ENCODE measurements at places on chromosomes 13 and 19.
A peak's percentile ranks its signal among the peaks of the same experiment; 100 is the strongest.

DNA sequence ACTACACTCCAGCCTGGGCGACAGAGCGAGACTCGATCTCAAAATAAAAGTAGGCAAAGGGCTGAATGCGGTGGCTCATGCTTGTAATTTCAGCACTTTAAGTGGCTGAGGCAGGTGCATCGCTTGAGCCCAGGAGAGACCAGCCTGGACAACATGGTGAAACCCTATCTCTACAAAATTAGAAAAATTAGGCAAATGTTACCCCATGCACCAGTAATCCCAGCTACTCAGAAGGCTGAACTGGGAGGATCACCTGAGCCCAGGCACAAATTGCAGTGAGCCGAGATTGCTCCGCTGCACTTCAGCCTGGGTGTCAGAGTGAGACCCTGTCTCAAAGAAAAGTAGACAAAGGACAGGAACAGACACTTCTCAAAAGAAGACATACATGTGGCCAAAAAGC, 9.9 kb upstream of the LGALS13 start:
- no peak overlapping the region for H3K4me3 ChIP-seq
- H3K36me3 ChIP-seq = no peaks in the 10 kb centered on the region
- no peak for DNase-seq
- H3K27ac ChIP-seq = no peak overlapping the region
- peaks cover 51% of the 10 kb centered on the region for H3K27me3 ChIP-seq

- H3K27ac ChIP-seq = no peak overlapping the region
- DNase-seq = no peak
Measured at GRCh38 chr13:97111756-97112155, 110.4 kb upstream of the MBNL2 start.

- no peaks in the 10 kb centered on the region for H3K36me3 ChIP-seq
- peaks cover 67% of the 10 kb centered on the region for H3K4me1 ChIP-seq
- H3K27ac ChIP-seq = peak overlapping the region; percentile 44
- no peak overlapping the region for H3K4me3 ChIP-seq
- DNase-seq = no peak
Measured at GRCh38 chr13:112764028-112764427, 74.2 kb downstream of the ATP11A start.

GRCh38 chr13:75318138-75318833, 163.7 kb downstream of the TBC1D4 start:
- no peaks in the 10 kb centered on the region for H3K4me1 ChIP-seq
- no peak overlapping the region for H3K4me3 ChIP-seq
- H3K27ac ChIP-seq = peak overlapping the region; percentile 10
- H3K36me3 ChIP-seq = peaks cover 4% of the 10 kb centered on the region

GRCh38 chr13:98575009-98575903, 1.7 kb downstream of the STK24 start:
- H3K27ac ChIP-seq = peak overlapping the region; percentile 76
- no peak for DNase-seq
- H3K4me1 ChIP-seq = peaks cover 74% of the 10 kb centered on the region
- H3K4me3 ChIP-seq = peak overlapping the region; percentile 90
- no peaks in the 10 kb centered on the region for H3K27me3 ChIP-seq

DNA sequence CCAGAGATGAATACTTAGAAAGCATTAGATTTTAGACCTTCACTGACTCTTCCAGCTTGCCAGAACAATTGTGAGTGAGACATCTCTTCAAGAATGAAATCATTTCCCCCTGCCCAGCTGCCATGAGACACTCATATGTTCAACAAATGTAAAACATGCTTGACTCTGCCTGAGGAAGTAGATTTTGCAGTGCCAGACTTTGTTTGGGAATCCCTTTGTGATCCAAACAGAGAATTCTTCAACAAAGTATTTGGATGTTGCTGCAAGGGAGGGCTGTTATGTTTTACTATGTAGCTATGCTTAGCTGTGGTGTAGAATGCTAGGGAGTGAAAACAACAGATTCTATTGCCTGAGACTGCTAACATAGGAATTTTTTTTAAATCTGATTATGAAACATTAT, 416.4 kb downstream of the DCT start:
- H3K27ac ChIP-seq = 0 out of 2 replicates have a peak overlapping the region, but pooled peaks have one; percentile 6
- DNase-seq = no peak
- no peak overlapping the region for H3K4me3 ChIP-seq
- no peaks in the 10 kb centered on the region for H3K36me3 ChIP-seq
- H3K4me1 ChIP-seq = peaks cover 9% of the 10 kb centered on the region

DNA sequence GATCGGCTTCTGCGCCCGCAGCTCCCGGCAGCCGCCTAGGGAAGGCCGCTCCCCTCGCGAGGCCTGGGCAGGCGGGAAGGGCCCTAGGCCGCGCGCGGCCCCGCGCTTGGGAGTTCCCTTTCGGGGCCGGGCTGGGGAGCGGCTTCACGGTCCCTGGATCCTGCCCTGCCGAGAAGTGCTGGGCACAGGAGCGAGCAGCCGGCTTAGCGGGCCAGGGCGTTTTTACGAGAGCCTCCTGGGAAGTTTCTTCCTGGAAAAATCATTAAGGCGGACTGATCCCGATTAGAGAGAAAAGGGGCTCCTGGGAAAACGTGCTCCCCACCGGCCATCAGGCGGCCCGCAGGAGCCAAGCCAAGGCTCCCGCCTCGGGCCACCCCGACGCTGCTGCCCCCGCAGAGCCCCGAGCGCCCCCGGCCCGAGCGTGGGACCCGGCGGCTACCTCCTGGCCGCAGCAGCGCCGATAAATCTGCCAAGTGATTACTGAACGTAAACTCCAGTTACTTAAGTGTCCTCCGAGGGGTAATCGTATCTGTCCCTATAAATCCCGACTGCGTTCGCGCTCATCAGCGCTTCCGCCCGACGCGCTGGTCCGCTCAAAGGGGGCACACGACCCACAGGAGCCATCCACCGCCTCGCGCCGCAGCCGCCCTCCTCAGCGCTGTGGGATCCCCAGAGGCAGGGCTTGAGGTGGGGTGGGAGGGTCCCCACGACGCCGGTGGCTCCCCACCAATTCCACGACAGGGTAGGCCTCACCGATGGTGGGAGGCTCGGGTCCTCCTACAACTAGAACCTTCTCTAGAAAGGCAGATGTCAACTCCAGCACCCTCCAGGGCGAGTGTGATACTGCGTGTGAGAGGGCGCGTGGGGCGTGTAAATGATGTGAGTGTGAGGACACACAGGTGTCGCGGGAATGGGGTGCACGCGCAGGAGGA, 2.8 kb downstream of the ZIC5 start:
- DNase-seq = peak; percentile 45
- peaks cover 54% of the 10 kb centered on the region for H3K4me1 ChIP-seq
- H3K27ac ChIP-seq = peak overlapping the region; percentile 98
- peaks cover 46% of the 10 kb centered on the region for H3K36me3 ChIP-seq

- no peaks in the 10 kb centered on the region for H3K27me3 ChIP-seq
- H3K4me1 ChIP-seq = no peaks in the 10 kb centered on the region
- H3K27ac ChIP-seq = no peak overlapping the region
- no peak overlapping the region for H3K4me3 ChIP-seq
- DNase-seq = no peak
- peaks cover 5% of the 10 kb centered on the region for H3K36me3 ChIP-seq
Measured at GRCh38 chr13:26384587-26384986, 130.7 kb downstream of the CDK8 start.

DNA sequence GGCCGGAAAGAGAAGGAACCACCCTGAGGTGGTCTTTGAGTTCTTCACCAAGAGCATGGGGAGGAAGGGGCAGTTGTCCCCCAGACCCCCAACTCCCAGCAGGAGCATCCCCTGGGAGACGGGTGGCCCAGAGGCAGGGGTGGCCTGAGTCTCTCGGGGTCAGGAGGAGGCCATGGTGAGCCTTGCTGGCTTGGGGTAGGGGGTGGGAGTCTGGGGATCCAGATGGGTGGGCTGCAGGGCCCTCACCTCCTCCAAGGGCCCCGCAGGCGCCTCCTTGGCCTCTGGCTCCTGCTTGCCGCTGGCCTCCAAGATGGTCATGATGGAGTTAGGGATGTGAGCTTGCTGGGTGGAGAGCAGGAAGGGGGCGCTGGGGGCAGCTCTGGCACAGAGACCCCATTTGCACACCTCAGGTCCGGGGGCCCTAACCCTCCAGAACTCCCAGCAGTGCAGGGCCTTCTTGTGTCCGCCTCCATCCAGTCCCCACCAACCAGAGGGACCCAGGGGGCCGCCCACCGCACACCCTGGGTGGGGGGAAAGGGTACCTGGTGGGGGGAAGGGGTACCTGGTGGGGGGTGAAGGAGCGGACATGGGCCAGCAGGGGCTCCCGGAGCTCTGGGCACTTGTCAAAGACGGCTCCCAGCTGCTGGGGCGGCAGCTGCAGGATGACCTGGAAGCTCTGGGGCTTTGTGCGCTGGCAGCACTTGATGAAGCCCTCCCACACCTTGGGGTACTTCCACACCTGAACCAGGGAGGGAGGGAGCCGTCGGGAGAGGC, 1.3 kb upstream of the RSPH6A start:
- DNase-seq = peak; percentile 34
- H3K36me3 ChIP-seq = peaks cover 12% of the 10 kb centered on the region
- peak overlapping the region; percentile 89 for H3K4me3 ChIP-seq

GRCh38 chr19:34482380-34483250, 1.1 kb downstream of the WTIP start:
- peaks cover 23% of the 10 kb centered on the region for H3K4me1 ChIP-seq
- peak overlapping the region; percentile 83 for H3K4me3 ChIP-seq
- DNase-seq = peak; percentile 63
- H3K36me3 ChIP-seq = peaks cover 5% of the 10 kb centered on the region
- no peak overlapping the region for H3K27ac ChIP-seq

- no peak for DNase-seq
- no peak overlapping the region for H3K4me3 ChIP-seq
- peaks cover 15% of the 10 kb centered on the region for H3K4me1 ChIP-seq
Measured at GRCh38 chr19:48568345-48568886, 16.4 kb downstream of the SULT2B1 start.

DNA sequence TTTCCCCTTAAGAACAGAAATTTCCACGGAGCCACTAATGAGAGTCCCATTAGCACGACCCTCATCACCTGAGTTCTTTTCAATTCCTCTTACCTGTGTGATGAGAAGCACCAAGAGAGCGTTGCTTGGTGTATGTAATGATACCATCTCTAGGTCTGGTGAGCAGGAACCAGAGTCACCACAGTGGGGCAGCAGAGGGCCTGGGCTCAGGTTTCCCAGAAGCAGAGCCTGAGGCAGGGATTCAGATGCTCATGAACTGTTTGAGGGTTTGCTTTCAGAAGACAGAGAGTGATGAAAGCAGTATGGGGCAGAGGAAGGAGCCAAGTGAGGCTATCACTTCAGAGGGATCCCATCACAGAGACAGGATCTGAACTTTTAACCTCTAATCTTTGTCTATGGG, 3.1 kb upstream of the PTPRH start:
- H3K4me3 ChIP-seq = no peak overlapping the region
- peaks cover 4% of the 10 kb centered on the region for H3K4me1 ChIP-seq
- H3K27ac ChIP-seq = no peak overlapping the region
- no peak for DNase-seq
- peaks cover 9% of the 10 kb centered on the region for H3K36me3 ChIP-seq

- no peak for DNase-seq
- no peak overlapping the region for H3K27ac ChIP-seq
- H3K4me3 ChIP-seq = no peak overlapping the region
- no peaks in the 10 kb centered on the region for H3K36me3 ChIP-seq
- H3K4me1 ChIP-seq = no peaks in the 10 kb centered on the region
Measured at GRCh38 chr13:46964789-46965527, 68.1 kb upstream of the HTR2A start.

GRCh38 chr19:30178721-30179402, 193.3 kb upstream of the ZNF536 start:
- peaks cover 11% of the 10 kb centered on the region for H3K27me3 ChIP-seq
- H3K4me3 ChIP-seq = no peak overlapping the region
- DNase-seq = no peak
- peaks cover 37% of the 10 kb centered on the region for H3K36me3 ChIP-seq
- no peak overlapping the region for H3K27ac ChIP-seq

- no peak overlapping the region for H3K4me3 ChIP-seq
- no peak overlapping the region for H3K27ac ChIP-seq
- H3K4me1 ChIP-seq = peaks cover 25% of the 10 kb centered on the region
- no peak for DNase-seq
- H3K36me3 ChIP-seq = no peaks in the 10 kb centered on the region
Measured at GRCh38 chr13:31198519-31198918, 1.3 kb upstream of the B3GLCT start.

DNA sequence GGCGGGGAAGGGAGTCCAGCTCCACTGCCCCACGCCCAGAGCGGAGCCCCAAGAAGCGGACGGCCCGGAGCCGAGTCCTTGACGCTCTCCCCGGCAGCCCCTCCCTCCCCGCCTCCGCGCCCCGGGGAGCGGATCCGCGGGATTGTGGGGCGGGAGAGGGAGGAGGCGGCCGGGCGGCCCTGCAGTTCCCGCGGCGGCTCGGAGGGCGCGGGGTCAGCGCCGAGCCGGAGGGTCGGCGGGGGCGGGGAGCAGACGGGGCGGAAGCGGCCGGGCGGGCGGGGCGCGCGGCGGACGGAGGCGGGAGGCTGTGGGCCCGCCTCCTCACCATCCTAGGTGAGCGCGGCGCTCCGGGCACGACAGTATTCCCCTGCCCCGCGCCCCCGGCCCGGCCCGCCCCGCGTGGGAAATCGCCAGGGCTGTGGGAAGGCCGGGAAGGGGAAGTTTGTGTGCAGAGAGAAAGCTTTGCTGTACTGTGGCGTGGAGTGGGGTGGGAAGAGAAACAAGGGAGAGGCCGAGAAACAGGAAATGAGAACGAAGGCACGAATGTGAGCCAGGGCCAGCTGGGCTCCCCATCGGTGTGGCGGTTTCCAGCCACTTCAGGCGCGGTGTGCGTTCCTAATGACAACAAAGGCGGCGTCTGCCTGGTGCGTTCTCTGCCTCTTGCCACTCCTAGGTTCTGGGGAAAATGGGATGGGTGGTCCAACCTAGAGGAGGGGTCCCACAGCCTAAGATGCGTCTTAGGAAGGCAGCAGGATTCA, 1.3 kb upstream of the KLF12 start:
- H3K36me3 ChIP-seq = no peaks in the 10 kb centered on the region
- H3K4me1 ChIP-seq = peaks cover 19% of the 10 kb centered on the region
- H3K4me3 ChIP-seq = peak overlapping the region; percentile 64

- no peak overlapping the region for H3K4me3 ChIP-seq
- H3K4me1 ChIP-seq = no peaks in the 10 kb centered on the region
- no peak overlapping the region for H3K27ac ChIP-seq
- no peaks in the 10 kb centered on the region for H3K27me3 ChIP-seq
Measured at GRCh38 chr13:47426126-47426849, 529.4 kb upstream of the HTR2A start.

- DNase-seq = no peak
- H3K27me3 ChIP-seq = no peaks in the 10 kb centered on the region
- no peak overlapping the region for H3K27ac ChIP-seq
- H3K4me3 ChIP-seq = no peak overlapping the region
Measured at GRCh38 chr19:17641181-17641580, 47.0 kb downstream of the UNC13A start.

All from WTC11 (cell line).